ENCODE measurements at places on chromosomes 11 and 22. TPM values are rescaled to one million over a fixed set of nuclear protein-coding genes. Genes with fewer than 3 reads are reported as not detected.

F2 gene
- total RNA-seq = not detected

ADAMTS15 gene
- 2.2 TPM for total RNA-seq

ZNF214 gene
- 3.2 TPM for total RNA-seq

SULT4A1 gene
- total RNA-seq = not detected

OR8G1 gene
- under 0.01 TPM for total RNA-seq

HPX gene
- under 0.01 TPM for total RNA-seq

HINFP gene
- total RNA-seq = 20.3 TPM

TLCD5 gene
- total RNA-seq = 7.4 TPM

POLD3 gene
- total RNA-seq = 9.0 TPM

ABCC8 gene
- total RNA-seq = not detected

SLC17A6 gene
- total RNA-seq = not detected

PPME1 gene
- total RNA-seq = 48.0 TPM

CSNK1E gene
- 145 TPM for total RNA-seq
